ENCODE measurements at places on chromosomes 1 and 21.

DNA sequence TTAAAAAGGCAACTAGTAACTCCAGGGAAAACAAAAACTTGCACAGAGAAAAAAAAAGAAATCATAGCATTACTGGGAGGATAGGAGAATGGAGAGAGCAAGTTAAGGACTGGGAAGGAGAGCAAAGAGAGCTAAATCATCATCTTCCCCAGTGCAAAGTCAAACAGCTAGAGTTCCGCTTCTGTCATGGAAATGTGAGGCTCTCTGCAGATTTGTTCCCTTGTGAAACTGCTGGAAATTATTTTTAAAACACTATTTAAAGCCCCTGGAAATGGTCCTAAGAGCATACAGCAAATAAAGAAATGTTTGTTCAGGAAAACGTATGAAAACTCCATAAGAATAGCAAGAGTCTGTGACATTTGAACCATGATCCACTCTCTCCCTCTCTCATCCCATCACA, 64.6 kb downstream of the CAMK2N1 start:
- DNase-seq = no peak

DNA sequence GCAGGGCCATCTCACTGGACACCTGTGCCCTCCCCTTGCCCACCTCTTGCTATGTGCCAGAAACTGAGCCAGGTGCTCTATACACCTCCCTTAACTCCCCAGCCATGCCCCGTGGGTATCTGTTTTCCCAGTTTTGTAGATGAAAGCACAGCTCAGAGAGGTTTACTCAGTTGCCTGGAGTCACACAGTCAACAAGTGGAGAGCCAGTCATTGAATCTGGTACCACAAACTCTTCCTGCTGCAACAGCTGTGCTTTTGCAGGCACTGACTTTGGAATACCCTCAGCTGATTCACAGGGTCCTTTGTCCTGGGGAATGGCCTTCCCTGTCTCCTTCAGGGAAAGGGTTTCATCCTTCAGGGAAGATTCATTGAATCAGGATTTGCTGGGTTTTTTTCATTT, 22.1 kb downstream of the PAX7 start:
- DNase-seq = no peak

GRCh38 chr1:16068356-16069270, 4.8 kb downstream of the FAM131C start:
- peak; percentile 67 for DNase-seq

- no peak for DNase-seq
These were observed 110.8 kb downstream of the ZZZ3 start for GRCh38 chr1:77571642-77572041.

All from GM03348 (cell line).